ENCODE measurements at places on chromosomes 3 and 15. TPM values are rescaled to one million over a fixed set of nuclear protein-coding genes. Genes with fewer than 3 reads are reported as not detected.

- DNase-seq: peak; percentile 65
Observed at GRCh38 chr3:99638167-99638948, at the start of gene COL8A1. Gene COL8A1, plus strand, starts transcription at chr3:99638594. Its CDS starts 152,089 bp downstream, at chr3:99790683.

- no peak for DNase-seq
Observed at GRCh38 chr3:127384717-127385539, 97.1 kb upstream of the PRR20G start.

DNA sequence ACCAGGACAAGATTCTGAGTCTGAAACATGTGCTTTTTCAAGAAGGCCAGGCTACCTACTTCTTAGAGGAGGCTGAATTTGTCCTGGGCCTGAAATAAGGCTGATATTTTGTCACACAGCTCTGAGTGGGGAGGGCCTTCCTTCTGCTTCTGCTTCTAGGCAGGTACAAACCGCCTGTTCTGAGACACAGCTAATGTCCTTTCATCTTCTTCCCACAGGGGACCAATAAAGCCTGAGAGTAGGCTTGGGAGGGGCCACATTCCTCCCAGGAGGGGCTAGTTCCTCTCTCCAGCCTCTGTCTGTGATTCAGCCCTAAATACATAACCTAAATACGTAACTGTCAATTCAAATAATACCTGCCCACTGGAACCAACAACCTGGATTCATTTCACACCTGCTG lies 34.8 kb downstream of the CRYGS start:
- DNase-seq: no peak

The GPR87 gene
- not detected for total RNA-seq

Data from uterus (tissue), 4 donors.